ENCODE measurements at places on chromosomes 3 and 15.

DNA sequence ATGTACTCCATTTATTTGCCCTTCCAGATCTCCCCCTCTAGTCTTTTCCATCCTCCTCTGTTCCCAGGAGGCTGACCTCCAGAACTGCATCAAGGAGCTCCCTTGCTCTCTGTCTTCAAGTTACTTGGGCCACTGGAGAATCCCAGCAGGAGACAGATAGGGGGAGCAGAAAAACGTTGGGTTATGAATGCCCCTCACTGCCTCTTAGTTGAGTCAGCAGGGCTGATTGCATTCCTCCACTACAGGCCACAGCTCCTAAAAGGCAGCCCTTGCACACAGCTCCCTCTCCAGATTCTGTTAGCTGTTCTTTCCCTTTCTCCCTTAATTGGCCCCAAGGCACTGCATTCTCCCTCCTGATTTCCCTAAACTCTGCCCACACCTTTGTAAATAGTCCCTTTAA lies 12.4 kb upstream of the CEP152 start:
- H3K4me3 ChIP-seq, result no peak overlapping the region
- H3K27ac ChIP-seq, result no peak overlapping the region
- H3K27me3 ChIP-seq, result no peaks in the 10 kb centered on the region
- no peak for DNase-seq
- no peaks in the 10 kb centered on the region for H3K36me3 ChIP-seq

DNA sequence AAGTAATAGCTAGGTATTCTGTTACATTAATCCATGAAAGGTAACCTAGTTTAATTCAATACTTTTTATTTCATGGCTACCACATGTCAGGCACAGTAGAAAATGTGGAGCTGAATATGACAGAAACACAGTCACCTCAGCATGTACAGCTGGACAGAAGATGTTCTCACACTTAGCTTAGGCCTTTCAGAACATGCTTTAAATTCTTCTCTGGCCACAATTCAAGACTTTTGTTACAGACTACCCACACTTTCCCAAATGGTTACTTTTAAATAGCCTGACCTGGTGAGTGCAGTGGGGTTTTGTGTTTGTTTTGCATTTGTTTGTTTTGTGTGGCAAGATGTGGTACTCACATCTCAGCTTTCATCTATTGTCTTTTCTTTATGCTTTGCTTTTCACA lies 1079.5 kb downstream of the IGSF11 start:
- H3K36me3 ChIP-seq, result no peaks in the 10 kb centered on the region
- DNase-seq, result no peak
- H3K4me3 ChIP-seq, result no peak overlapping the region
- H3K4me1 ChIP-seq, result no peaks in the 10 kb centered on the region
- H3K27me3 ChIP-seq, result no peaks in the 10 kb centered on the region

DNA sequence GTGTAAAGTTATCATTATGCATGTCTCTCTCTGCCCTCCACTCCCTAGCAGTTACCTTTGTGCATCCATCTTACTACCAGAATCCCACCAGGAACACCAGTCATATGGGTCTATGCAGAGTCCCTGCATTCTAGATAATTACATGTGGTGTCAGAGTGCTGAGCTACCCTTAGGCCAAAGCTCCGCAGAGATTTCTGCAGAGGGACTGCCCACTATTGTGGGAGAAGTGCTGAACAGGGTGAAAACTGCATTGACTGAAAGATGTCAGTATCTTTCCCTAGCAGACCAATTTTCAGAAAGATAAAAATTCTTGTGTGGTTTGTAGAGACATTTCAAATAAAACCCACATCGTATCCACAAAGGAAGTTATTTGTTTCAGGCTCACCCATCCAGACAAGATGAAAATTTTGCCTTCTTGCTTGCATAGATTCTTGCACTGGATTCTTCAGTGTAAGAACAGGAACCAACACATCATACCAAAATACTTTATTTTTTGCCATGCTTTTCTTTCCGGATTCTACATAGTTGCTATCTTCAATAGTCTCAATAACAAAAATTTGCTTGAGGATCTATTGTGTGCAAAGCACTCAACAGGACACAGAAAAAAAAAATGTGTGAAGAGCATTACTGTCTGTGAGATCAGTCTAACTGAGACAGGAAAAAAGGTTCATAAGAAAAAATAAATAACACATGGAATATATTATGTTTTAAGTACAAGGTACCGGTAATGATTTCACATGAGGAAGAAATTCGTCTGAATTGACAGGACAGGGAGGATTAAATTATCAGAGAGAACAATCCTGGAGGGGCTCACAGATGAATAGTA lies 32.0 kb upstream of the CCDC80 start:
- H3K4me1 ChIP-seq, result no peaks in the 10 kb centered on the region
- H3K4me3 ChIP-seq, result no peak overlapping the region
- DNase-seq, result no peak
- H3K27ac ChIP-seq, result no peak overlapping the region

DNA sequence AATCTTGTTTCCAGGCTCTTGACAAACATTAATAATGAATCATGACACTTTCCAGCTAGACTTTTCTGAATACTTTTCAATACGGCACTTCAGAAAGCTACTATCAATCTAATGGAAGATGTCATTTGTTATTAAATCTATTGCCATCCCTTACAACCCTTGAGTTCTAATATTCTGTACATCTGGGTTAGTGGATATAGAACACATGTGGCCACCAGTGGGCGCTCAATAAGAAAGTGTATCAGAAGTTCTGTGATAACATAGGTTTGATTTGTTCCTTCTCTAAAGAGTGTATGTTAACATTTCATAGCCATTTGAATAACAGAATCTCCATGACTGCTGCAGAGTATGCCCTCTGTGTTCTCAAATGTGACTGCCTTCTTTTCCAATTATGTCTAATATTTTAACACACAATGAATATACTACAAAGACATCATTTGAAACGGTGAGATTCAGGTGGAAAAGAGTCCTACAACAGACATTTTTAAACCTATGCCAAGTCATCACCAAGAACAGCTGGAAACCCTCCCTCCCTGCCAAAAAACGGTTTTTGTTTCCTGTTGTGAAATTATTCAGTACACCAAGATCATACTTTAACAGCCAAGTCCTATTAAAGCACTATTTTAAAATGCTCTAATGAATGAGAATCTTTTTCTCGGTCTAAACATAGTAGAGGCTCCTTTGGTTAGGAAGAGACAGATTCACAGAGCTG lies 22.2 kb downstream of the ALDH1A2 start:
- peak; percentile 28 for DNase-seq
- peaks cover 4% of the 10 kb centered on the region for H3K4me1 ChIP-seq
- no peak overlapping the region for H3K4me3 ChIP-seq
- H3K27ac ChIP-seq, result no peak overlapping the region

GRCh38 chr15:96350934-96351724 lies 20.6 kb downstream of the NR2F2 start:
- peaks cover 41% of the 10 kb centered on the region for H3K4me1 ChIP-seq
- H3K4me3 ChIP-seq, result no peak overlapping the region
- H3K27ac ChIP-seq, result peak overlapping the region; percentile 27

DNA sequence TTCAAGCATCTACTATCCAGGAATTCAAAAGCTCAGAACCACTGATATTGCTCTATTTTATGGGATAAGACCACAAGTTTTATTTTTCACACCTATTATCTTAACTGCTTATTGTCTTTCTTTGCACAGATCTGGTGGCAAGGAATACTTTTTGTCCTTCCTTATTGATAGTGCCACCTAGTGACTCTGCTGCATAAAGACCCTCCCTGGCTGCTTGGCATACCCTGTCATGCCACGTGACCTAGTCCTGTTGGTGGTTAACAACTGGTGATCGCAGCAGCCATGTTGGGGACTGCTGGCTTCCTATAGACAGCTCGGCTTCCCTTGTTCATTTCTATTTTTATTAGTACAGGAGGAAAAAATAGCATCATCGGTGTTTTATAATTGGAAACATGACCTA lies 236.3 kb downstream of the MEX3B start:
- no peak overlapping the region for H3K27ac ChIP-seq
- no peak for DNase-seq
- no peak overlapping the region for H3K4me3 ChIP-seq
- H3K27me3 ChIP-seq, result no peaks in the 10 kb centered on the region

DNA sequence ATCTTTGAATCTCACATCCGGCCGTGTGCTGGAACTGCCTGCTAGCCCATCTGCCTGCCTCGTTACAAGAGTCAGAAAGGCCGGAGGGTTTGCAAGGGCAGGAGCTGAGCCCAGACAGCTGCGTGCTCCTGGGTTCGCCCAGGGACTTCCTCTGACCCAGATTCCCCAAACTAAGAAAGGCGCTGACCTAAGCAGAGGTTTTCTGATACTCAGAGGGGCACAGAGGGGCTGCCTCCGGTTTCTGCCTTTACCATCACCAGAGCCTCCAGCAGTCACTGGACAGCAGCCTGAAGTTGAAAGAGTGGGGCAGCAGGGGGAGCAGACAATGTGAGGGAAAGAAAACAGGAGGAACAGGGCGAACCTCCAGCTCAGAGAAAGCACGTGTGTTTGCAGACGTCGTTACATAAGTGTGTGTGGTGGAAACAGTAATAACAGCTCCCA lies 33.4 kb upstream of the RAD18 start:
- H3K27ac ChIP-seq, result no peak overlapping the region
- peak; percentile 65 for DNase-seq
- H3K27me3 ChIP-seq, result no peaks in the 10 kb centered on the region
- no peaks in the 10 kb centered on the region for H3K36me3 ChIP-seq
- H3K4me3 ChIP-seq, result no peak overlapping the region
- peaks cover 12% of the 10 kb centered on the region for H3K4me1 ChIP-seq

- no peaks in the 10 kb centered on the region for H3K27me3 ChIP-seq
- no peak for DNase-seq
- H3K36me3 ChIP-seq, result peaks cover 15% of the 10 kb centered on the region
- no peak overlapping the region for H3K4me3 ChIP-seq
- H3K27ac ChIP-seq, result no peak overlapping the region
Measured at GRCh38 chr15:60526127-60526616, 47.2 kb upstream of the ICE2 start.

GRCh38 chr3:196662711-196663571 lies 23.4 kb downstream of the NRROS start:
- no peak overlapping the region for H3K4me3 ChIP-seq
- no peaks in the 10 kb centered on the region for H3K36me3 ChIP-seq
- no peak for DNase-seq
- H3K27me3 ChIP-seq, result no peaks in the 10 kb centered on the region
- H3K4me1 ChIP-seq, result no peaks in the 10 kb centered on the region

- H3K27me3 ChIP-seq, result no peaks in the 10 kb centered on the region
- no peaks in the 10 kb centered on the region for H3K36me3 ChIP-seq
- DNase-seq, result no peak
- H3K4me3 ChIP-seq, result no peak overlapping the region
Measured at GRCh38 chr3:4948395-4948794, 30.8 kb upstream of the BHLHE40 start.

- H3K4me3 ChIP-seq, result no peak overlapping the region
- no peaks in the 10 kb centered on the region for H3K36me3 ChIP-seq
- no peaks in the 10 kb centered on the region for H3K27me3 ChIP-seq
- DNase-seq, result no peak
- no peak overlapping the region for H3K27ac ChIP-seq
Measured at GRCh38 chr3:10523561-10523960, 18.2 kb upstream of the ATP2B2 start.

- peak overlapping the region; percentile 59 for H3K4me3 ChIP-seq
- no peaks in the 10 kb centered on the region for H3K36me3 ChIP-seq
- H3K27me3 ChIP-seq, result no peaks in the 10 kb centered on the region
- no peak overlapping the region for H3K27ac ChIP-seq
Measured at GRCh38 chr3:8962226-8962861, 928 bp downstream of the RAD18 start.

DNA sequence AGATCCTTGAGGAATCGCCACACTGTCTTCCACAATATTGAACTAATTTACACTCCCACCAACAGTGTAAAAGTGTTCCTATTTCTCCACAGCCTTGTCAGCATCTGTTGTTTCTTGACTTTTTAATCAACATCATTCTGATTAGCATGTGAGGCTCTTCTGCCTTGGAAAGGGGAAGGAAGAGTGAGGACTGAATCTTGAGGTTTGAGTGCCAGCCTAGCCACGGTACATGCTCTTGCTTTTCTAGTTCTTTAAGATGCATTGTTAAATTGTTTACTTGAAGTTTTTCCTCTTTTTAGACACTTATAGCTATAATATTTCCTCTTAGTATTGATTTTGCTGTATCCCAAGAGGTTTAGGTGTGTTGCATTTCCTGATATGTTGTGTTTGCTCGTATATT lies 596.1 kb downstream of the OTOL1 start:
- H3K4me1 ChIP-seq, result no peaks in the 10 kb centered on the region
- DNase-seq, result no peak
- no peak overlapping the region for H3K27ac ChIP-seq

DNA sequence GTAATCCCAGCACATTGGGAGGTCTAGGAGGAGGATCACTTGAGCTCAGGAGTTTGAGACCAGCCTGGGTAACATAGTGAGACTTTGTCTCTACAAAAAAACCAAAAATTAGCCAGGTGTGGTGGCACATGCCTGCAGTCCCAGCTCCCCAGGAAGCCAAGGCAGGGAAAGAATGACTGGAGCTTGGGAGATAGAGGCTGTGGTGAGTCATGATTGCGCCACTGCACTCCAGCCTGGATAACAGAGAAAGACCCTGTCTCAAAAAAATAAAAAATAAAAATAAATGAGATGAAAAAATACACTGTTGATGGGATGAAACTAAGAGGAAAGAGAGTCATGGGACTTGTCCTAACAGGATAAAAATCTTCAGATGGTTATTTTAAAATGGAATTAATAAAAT lies 137.6 kb downstream of the IMPG2 start:
- no peak overlapping the region for H3K27ac ChIP-seq
- H3K27me3 ChIP-seq, result no peaks in the 10 kb centered on the region
- no peak for DNase-seq
- no peak overlapping the region for H3K4me3 ChIP-seq
- no peaks in the 10 kb centered on the region for H3K4me1 ChIP-seq

DNA sequence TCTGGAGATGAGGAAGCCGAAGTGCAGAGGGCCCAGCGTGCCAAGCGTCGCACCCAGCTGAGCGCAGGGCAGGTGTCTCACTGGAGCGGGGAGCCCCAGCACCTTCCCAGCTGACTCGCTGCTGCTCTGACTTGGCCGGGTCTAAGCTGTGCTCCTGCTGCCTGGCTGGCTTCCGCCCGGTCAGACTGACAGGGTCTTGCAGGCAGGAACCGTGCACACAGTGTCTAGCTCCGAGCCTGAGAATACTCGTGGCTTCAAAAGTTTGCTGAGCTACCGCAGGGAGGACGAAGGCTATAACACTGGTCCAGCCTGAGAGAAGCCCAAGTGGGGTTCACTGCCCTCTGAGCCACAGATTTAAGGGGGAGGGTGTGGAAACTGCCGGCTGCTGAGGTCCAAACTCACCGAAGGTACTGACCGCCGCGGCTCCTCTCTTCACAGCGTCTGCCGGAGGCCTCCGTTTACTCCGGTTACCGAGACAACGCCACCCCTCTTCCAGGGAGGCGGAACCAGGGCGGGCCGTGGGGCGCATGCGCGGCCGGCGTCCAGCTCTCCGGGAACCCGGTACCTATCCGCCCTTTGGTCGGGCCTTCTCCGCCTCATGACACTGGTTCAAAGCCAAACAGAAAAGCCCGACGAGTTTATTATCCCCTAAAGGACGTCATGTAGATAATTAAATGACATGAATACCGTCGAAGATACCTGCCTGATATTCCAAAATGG lies at the start of gene CFAP44:
CFAP44 (minus strand) TSS at position 443 of the 720 bp plus-strand sequence. CDS start 7,829 bp downstream, outside the sequence.
- peaks cover 2% of the 10 kb centered on the region for H3K36me3 ChIP-seq
- no peaks in the 10 kb centered on the region for H3K4me1 ChIP-seq
- no peaks in the 10 kb centered on the region for H3K27me3 ChIP-seq
- no peak within 1 kb of the TSS for H3K27ac ChIP-seq
- peak; percentile 70 for DNase-seq
